HTR-8/SVneo (cell line): ENCODE measurements at places on chromosomes 5 and 9.
A peak's percentile ranks its signal among the peaks of the same experiment; 100 is the strongest.

GRCh38 chr5:111070272-111071134 lies 1.0 kb upstream of the TSLP start:
- no peak for DNase-seq

GRCh38 chr5:68000805-68001204 lies 214.8 kb upstream of the PIK3R1 start:
- DNase-seq, result no peak

GRCh38 chr5:148739023-148739422 lies 84.7 kb upstream of the HTR4 start:
- no peak for DNase-seq

DNA sequence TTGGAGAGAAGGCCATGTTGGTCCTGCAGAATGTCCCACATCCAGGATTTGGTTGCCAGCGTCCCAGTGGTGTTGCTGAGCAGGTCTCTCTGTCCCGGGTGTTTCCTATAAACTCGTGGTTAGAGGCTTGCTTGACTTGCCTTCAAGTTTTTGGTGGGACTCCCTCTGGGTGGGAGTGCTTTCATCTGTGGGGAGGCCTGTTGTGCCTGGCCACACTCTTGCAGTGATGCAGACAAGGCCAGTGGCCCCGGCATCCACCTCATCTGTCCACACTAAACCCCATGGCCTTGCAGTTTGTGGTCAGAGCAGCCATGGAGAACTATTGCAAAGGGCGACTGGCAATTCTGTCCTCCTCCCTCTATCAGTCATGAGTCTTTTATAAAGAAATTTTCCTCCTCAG lies 71.8 kb downstream of the PHF2 start:
- DNase-seq, result no peak

DNA sequence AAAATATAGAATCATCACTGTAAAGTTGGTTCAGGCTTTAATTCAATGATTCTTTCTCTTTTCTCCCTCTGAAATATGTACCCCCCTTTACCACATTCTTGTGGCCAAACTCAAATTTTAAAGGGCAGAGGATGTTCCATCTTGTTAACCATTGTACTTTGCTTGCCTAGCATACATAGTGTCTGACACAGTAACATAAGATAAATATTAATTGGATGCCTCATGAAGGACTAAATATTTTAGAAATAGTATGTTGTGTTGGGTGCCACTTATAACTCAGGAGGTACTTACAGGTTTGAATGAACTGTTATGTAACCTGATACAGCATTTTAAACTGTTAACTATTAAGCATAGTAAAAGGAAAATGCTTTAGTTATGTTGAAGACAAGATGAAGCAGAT lies 71.5 kb downstream of the NIPBL start:
- DNase-seq, result peak; percentile 35

GRCh38 chr5:172550996-172551395 lies 90.1 kb upstream of the NEURL1B start:
- no peak for DNase-seq

DNA sequence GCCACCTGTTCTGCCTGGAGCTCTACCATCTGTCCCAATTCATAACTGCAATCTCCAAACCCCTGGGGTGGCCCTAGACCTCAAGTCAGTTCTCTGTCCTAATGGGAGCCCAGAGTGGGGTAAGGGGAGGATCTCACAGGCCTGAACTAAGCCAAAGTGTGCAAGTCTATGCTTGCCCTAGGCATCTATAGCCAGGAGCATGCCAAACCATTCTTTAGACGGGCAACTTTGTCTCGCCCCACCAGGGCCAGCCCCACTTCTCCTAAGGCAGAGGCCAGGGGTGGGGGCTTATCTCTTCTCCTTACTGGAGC lies 3.3 kb downstream of the ACSL6 start:
- no peak for DNase-seq

DNA sequence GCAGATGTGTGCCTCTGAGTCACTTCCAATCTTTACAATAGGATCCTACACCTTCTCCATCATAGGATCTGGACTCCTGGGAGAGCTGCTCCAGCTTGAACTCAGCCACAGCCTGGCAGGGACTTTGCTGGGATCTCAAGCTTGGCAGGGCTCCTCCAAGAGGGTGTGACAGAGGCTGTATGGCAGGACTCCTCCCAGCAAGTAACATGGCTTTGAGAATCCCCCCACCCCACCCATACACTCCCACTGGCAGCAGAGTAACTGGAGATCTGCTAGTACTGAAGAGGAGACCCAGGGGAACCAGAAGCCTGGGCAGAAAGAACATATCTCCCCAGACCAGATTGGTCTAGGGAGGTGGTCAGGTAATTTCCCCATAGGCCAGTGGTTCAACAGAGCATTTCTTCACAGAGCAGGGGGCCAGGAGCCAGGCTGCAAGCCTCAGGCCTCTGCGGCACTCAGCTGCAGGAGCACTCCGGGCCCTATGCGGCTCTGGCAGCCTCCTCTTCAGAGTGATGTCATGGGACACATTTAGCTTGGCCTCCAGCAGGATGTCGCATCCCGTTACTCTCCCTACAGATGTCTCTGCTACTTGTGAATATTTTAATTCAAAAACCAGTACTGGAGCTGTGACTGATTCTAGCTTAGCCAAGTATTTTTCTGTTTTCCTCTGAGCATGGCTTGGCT lies 1.7 kb upstream of the ACSL6 start:
- no peak for DNase-seq

DNA sequence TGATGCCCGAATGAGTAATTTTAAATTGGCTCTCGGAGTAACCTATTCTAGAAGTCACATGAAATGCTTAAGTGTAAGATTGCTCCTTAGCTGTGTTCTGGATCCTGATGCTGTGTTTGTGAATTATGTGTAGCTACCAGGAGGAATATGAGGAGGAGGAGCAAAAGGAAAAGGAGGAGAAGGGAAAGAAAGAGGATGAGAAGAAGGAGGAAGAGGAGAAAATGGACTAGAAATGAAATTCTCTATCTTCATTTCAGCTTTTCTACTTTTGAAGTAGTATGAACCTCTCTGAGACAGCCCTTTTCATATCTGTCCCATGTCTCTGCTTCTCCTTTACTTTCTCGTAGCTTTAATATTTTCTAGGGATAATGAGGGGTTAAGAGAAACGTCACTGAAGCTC lies 119.4 kb upstream of the ACTBL2 start:
- no peak for DNase-seq

- DNase-seq, result no peak
These were observed 25.2 kb upstream of the HSD17B4 start for GRCh38 chr5:119427060-119427459.

GRCh38 chr9:109499631-109500410 lies 1.7 kb upstream of the PTPN3 start:
- DNase-seq, result peak; percentile 88

GRCh38 chr9:88605512-88606362 lies 70.8 kb downstream of the NXNL2 start:
- DNase-seq, result no peak

- no peak for DNase-seq
These were observed 71.4 kb upstream of the COL5A1 start for GRCh38 chr9:134570151-134570621.
